ENCODE measurements at places on chromosomes 6 and 20. TPM values are rescaled to one million over a fixed set of nuclear protein-coding genes. Genes with fewer than 3 reads are reported as not detected.

GRCh38 chr6:138590796-138591709, 91.8 kb upstream of the NHSL1 start:
- DNase-seq = no peak

- no peak for DNase-seq
These were observed 843 bp upstream of the HEY2 start for GRCh38 chr6:125748406-125749172.

- DNase-seq = peak; percentile 27
These were observed 22.7 kb upstream of the CTAGE9 start for GRCh38 chr6:131733376-131734016.

DNA sequence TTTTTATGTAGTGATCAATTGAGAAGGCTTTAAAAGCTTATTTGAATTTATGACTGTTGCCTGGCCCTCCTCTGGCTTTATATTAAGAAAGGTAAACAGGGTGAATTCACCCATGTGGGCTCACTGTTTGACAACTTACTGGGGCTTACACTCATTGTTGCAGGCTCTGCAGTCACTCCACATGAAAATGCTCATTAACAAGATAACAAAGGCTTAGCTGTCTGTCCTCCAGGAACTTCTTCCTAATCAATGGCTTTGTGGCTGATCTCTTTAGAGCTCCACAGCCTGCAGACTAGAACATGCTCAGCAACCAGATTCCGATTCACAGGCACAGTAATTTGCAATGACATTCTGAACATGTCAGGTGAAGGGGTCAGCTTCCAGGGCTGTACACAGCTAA, 323.2 kb upstream of the MAN1A1 start:
- DNase-seq = no peak

DNA sequence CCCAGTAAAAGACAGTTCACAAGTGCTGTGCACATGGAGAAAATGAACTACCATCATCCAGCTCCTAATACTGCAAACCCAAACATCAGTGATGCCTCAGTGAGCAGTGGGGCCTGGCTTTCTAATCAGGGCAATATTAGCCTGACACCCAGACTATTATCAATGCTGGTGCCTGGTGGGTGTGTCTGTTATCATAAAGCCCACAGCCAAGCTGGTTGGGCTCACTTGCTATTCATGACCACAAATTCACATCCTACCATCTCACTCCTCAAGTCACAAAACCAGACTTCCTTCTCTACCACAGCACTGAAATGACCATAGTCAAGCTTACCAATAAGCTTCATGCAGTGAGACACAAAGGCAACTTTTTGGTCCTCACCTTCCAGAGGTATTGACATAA, 180.8 kb upstream of the PLN start:
- no peak for DNase-seq

GRCh38 chr6:101083533-101084175, 202.5 kb upstream of the ASCC3 start:
- no peak for DNase-seq

- no peak for DNase-seq
These were observed 867 bp upstream of the AKAP7 start for GRCh38 chr6:131134220-131134979.

- DNase-seq = no peak
These were observed 26.1 kb upstream of the KLHL31 start for GRCh38 chr6:53691667-53692133.

DNA sequence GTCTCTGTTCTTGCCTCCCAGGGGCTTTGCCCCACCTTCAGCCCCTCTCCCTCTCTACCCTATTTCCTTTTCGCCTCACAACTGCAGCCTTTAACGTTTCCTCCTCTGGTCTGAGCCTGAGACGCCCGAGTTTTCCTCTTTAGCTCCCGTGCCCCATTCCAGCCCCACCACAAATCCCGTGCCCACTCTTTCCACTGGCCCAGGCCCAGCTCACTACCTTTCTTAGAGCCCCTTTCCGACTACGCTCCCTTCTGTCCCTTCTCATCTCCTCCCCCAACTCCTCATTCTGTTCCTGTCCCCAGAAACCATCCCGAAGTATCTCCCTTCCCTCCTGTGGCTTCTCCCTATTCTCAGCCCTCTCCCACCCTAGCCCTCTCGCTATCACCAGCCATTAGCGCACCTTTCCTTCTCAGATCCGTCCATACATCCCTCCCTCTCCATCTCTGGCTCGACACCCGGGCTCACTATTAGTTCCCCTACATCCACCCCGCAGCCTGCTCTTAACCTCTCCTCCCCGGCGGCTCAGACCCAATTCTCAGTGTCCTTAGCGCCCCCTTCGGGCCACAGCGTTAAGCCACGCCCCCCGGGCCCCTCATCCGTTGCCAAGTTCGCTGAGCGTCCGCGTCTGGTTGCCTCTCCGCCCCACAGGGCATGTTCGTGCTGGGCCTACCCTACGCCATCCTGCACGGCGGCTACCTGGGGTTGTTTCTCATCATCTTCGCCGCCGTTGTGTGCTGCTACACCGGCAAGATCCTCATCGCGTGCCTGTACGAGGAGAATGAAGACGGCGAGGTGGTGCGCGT, 2.7 kb downstream of the SLC32A1 start:
- peak; percentile 45 for DNase-seq

Gene KIFC1
- 0.74 TPM for total RNA-seq

Gene CPNE5
- 20.4 TPM for total RNA-seq

Gene C20orf204
- total RNA-seq = 0.35 TPM

DNA sequence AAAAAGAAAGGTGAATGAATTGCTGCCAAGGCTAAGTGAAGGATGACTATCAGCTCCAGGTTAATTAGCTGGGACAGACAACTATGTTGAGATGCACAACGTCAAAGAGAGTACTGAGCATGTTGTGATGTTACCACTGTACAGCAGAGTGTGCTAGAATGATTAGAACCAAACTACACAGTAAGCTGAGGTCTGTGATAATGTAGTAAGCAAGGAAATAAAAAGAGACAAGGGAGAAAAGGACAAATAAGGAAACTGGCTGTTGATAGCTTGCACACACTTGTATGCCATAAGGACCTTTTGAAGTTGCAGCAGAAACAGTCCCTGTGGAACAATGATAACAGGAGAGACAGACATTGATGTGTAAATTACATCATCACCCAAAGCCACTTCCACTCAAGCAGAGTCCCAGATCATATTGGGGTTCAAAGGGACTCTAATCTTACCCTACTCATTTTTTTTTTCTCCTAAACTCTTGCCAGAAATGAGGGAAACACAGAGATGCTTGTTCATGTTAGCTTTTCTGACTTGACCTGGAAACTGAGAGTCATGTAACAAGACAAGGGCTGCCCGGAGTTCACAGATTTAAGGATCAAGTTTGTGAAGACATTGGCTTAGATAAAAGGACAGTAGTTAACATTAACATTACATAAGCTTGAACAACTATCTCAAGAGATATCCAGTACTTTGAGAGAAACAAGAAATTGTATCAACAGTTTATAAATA, 189.9 kb downstream of the CENPW start:
- no peak for DNase-seq
